ENCODE measurements at places on chromosomes 3 and 15.
A peak's percentile ranks its signal among the peaks of the same experiment; 100 is the strongest.

DNA sequence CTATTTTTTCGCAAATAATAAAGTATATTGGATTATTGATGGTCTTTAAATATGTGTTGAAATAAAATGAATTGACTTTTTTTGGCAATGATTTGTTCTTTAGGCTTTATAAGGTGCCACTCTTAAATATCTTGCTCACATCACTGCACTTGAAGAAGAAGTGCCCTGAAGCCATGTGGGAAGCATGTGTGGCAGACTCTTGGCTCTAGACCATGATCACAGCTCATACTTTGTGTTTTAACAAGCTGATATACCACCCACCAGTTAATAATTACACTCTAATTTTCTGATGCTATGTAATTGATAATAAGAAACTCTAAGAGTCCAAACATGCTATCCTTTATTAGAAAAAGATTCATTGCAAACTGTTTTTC lies 52.1 kb upstream of the TGFBR2 start:
- DNase-seq: peak; percentile 4

DNA sequence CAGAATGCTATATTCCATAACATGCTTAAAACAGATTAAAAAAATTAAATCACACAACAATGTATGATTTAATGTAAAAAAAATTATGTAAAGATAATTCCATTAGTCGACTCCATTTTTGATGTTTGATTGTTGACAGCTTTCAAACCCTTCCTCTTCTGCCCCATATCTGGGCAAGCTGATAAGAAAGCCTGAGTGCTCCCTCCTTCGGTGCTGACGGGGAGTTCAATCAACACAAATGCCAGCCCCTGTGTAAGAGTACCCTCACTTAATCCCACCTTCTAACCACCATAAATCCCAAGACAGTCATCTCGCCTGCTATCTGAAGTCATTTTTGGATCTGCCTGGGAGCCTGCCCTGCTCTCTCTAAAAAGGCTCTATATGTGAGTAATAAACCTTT lies 59.8 kb upstream of the IP6K2 start:
- DNase-seq: no peak

DNA sequence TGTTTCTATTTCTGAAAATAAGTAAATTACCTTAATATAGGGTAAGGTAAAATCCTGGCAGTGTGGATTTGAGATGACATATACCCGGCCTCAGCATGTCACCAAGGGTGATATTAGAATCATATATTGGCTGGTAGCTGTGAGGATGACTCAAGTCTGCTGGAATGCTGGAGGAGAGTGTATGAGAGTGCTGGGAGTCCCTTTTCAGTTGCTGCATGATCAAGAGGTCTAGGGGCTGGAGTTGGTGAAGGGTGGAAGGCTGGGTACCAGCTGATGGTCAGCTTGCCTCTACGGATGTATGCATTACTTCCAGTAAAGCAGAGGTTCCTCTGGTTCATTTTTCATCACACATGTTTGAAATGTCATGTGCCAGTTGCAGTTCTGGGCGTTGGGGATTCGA lies 40.6 kb downstream of the SLC25A26 start:
- no peak for DNase-seq

DNA sequence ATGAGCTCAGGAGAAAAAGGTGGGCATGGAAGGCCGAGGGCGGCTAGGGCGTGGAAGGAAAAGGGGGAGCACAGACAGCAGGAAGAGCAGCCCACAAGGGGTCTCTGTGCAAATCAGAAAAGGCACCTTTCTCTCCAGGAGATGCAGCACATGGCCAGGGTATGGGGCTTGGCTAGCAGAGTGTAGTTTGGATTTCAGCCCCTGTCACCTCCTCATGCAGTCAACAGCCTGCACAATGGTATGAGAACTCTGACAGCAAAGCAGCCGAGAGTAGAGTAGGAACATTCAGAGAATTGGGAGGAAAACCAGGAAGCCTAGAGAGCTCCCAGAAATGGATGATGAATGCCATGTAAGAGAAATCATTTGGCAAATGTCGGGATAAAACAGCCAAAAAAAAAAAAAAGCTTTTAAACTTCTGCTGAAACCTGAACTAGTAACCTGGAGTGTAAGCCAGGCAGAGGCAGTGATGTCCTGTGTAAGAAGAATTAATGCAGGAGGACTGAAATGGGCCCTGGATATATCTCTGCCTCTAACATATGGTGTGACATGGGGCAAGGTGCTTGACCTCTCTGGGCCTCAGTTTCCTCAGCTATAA lies 25.7 kb downstream of the FSTL1 start:
- peak; percentile 73 for DNase-seq

- no peak for DNase-seq
Observed at GRCh38 chr15:101107625-101108460, 144.0 kb downstream of the CHSY1 start.

DNA sequence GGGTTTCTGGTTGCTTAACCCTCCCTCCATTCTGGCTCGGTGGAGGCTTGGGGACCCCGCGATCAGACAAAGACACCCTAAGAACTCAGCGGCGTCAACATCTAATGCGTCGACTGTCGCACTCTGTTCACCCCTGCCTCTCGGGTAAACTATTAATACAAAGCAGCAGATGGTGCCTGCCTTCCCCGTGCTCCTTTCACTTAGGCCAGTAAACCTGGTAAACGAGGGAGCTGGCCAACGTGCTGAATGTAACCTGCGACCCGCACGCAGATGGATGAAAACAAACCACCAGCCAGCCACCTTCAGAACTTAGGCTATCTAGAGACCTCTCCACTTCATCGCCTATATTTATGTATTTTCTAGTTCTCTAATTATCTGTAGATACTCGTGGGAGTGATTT lies 848 bp upstream of the CADPS start:
- peak; percentile 66 for DNase-seq

DNA sequence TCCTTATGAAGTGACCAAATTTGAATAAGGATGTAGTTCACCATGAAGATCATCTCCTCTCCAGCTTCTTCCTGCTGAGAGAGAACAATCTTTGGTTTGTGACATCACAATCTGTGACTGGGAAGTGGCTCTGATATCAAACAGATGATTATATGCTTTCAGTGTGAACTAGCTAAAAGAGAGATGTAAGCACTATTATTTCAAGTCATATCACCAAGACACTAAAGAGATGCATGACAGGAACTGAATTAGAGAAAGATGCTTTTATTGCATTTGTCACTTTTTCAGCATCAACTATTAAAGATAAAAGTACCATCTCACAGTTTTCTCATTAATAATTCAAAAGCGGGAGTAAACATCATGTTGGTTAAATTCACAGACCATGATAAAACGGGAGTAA lies 3.5 kb downstream of the CHRM5 start:
- DNase-seq: no peak

GRCh38 chr3:24562895-24563294 lies 68.2 kb upstream of the THRB start:
- DNase-seq: no peak

DNA sequence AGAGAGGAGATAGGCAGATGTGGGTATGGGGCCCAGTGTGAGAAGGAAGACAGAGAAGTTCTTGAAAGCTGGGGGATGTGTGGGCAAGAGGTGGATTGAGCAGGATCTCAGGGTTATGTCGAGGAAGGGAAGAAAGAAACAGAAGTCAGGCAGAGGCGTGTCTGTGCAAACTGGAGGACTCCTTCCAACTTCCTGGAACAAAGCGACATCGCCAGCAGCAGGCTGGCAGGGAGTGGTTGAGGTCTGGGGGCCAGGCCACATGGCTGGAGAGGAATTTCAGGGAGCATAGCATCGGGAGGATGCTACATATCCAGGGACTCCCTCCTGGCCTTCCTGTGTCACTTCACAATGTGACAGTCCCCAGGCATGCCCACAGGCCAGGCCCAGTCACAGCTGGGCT lies 42.9 kb upstream of the MYZAP start:
- DNase-seq: no peak

- no peak for DNase-seq
Observed at GRCh38 chr3:112741983-112742382, 101.0 kb upstream of the CCDC80 start.

DNA sequence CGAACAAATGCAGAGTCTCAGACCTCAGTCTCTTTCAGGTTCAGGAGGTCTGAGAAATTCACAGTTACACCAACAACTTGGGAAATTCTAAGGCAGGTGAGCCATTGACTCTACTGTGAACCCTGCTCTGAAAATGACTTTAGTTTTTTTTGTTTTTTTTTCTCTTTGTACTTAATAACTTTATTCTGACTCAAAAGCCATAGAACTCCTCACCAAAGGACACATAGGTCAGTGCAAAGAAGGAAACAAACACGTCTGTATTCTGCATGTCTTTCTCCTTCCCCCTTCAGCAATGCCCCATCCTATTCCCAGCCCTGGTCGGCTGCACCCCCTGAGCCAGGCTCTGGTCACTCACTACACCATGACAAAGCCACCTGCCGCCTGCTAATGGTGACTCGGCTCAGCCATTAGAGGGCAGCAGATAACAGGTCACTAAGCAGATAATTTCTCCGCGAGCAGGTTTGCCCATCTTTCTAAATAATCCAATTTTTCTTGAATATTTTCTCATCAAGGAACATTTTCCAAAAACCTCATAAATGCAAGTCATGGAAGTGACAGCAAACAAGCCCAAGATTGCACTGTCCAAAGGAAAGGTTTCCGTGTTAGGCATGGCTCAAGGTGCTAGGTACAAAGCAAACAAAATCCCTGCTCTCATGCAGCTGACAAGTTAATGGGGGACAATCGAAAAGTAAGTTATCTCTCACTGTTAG lies 37.7 kb downstream of the TM4SF4 start:
- peak; percentile 86 for DNase-seq

DNA sequence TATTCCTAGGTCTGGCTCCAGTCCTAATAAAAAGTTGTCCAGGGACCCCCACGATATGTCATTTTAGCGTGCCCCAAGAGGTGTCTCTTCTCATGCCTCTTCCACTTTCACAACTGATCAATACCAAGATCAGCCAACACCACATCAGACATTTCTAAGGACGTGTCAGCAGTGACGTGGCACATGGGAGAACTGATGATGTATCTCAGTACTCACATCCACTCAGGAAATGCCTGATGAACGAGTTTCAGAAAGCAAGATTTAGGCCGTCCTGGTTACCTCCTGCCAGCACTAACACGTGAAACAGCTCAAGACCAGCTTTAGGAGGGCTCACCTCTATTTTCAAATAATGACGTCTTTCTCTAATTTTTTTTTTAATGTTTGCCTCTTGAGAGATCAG lies 19.6 kb downstream of the VGLL4 start:
- no peak for DNase-seq

GRCh38 chr3:11554236-11554610 lies 89.5 kb downstream of the VGLL4 start:
- DNase-seq: no peak

DNA sequence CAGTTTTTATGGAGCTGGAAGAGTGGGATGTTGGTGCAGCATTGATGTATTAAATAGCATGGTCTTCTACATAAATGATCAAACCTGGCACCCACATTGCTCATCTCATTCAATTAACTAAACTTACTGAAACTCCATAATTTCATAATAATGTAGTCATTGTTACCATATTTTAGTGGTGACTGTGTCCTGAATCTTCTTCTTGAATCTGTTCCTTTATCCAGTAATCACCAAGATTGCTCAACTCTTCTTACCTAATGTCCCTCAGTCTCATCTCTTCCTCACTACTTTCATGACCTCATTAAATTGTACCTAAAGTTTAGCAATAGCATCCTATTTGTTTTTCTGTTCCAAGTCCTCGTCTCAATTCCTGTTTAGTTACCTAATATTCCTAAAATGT lies 69.8 kb downstream of the FGF7 start:
- no peak for DNase-seq

DNA sequence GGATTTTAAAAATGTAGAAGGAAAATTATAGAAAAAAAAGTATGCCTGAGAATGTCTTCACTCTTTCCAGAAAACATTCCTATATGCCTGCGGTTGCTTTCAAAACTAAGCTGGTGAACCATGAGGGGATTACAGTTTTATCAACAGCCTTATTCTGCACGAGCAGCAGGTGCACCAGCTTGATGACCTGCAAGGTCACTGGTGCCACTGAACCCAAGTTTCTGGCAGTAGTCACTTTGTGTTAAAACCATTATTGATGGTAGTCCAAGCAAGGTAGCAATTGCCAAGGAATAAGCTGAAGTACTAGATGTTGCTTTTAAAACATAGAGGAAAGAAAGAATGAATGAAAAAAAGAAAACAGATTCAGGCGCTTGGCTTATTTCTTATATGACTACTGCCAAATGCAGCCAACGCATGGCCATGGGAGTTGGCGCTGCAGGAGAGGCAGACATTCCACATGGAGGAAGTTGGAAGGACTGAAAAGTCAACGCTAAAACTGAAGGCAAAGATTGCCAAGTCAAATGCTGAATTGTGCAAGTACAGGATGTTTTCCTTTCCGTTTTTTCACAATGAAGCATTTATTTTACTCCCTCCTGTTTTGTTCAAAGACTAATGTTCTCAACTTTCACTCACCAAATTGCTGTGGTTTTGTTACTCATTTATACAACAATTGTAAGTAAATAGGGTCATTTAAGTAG lies 601.4 kb downstream of the CADM2 start:
- peak; percentile 95 for DNase-seq

- no peak for DNase-seq
Observed at GRCh38 chr15:87949575-87950223, 306.8 kb downstream of the NTRK3 start.

DNA sequence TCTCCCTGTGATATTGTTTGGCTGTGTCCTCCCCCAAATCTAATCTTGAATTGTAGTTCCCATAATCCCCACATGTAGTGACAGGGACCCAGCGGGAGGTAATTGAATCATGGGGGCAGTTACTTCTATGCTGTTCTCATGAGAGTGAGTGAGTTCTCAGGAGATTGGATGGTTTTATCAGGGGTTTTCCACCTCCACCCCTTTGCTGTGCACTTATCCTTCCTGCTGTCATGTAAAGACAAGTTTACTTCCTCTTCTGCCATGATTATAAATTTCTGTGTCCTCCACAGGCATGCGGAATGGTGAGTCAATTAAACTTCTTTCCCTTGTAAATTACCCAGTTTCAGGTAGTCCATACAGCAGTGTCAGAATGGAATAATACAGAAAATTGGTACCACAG lies 24.7 kb downstream of the TUSC7 start:
- no peak for DNase-seq

DNA sequence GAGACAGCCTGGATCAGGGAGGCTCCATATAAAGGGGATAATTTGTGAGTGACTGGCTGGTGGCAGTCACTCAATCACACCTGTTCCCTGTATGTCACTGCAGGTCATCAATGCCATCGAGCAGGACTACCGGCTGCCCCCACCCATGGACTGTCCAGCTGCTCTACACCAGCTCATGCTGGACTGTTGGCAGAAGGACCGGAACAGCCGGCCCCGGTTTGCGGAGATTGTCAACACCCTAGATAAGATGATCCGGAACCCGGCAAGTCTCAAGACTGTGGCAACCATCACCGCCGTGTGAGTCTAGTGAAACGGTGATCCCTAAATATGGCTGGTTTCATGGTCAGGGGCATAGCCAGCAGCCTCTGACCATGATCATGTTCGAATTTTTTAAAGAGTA lies 453.2 kb downstream of the EPHB1 start:
- DNase-seq: no peak

DNA sequence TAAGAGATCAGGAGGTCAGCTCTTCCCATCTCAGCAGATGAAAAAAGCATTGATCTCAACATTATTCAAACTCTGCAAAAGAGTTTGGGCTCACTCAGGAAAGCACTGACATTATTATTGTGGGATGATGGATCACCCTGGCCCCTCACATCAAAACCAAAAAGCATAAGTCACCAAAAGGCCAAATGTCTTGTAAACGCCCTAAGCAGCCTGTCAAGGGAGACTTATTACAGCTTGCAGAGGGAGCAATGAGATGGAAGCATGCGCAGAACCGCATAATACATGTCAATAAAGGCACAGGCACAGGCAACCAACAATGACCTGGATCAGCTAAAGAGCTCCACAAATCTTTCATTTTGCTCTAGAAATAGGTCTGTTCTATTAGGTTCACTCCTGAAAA lies 4.6 kb downstream of the FSIP1 start:
- DNase-seq: peak; percentile 39
